Heart left ventricle (tissue), 16 donors: ENCODE measurements at places on chromosomes 3 and 15.

GRCh38 chr3:193945143-193945542 is 190.8 kb upstream of the HES1 start:
- no peaks in the 10 kb centered on the region for H3K4me1 ChIP-seq
- no peaks in the 10 kb centered on the region for H3K27me3 ChIP-seq
- DNase-seq: no peak
- H3K36me3 ChIP-seq: no peaks in the 10 kb centered on the region
- no peak overlapping the region for H3K4me3 ChIP-seq

DNA sequence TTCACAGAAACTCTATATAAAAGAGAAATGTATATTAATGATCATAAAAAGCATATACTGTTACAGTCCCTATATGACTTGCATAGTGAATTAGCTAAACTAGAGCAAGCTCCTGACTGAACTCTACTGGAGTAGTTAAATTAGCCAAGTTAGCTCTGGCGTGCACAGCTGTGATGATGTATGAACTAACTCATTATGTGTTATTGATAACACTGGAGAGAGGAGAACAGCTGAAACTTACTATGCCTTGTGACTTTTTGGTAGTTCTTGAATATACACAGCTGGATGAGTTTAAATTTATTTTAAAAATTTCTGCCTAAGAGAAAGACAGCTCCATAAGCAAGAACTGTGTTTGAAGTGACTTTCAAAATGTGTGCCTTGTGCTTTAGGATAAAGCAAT is 8.1 kb downstream of the TIPARP start:
- no peak overlapping the region for H3K4me3 ChIP-seq
- H3K36me3 ChIP-seq: peaks cover 23% of the 10 kb centered on the region
- peaks cover 77% of the 10 kb centered on the region for H3K4me1 ChIP-seq
- H3K27me3 ChIP-seq: no peaks in the 10 kb centered on the region
- DNase-seq: no peak

DNA sequence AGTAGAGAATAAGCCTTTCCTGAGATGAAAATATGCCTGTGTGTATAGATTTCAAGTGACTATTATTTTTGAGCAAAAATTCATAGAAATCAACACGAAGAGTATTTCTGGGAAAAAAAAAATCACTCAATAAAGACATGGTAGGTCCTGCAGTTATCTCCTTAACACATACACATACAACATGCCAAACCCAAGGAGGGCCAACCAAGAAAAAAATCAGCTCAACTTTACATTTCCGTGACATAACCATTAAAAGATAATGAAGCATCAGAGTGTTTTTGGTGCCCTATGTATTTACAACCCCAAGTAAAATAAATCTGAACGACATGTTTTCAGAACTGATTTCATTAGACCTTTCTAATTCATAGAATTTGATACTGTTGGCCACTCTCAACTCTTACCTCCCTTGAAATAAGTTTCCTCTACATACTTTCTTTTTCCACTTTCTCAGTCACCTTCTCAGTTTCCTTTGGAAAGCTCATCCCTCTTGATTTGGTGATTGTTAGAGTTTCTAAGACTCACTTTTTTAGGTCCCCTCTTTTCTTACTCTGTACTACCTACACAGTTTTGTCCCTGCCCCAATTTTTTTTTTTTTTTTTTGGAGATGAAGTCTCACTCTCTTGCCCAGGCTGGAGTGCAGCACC is 162.3 kb downstream of the TBL1XR1 start:
- peaks cover 79% of the 10 kb centered on the region for H3K36me3 ChIP-seq
- no peaks in the 10 kb centered on the region for H3K4me1 ChIP-seq
- no peak for DNase-seq
- H3K27me3 ChIP-seq: no peaks in the 10 kb centered on the region
- no peak overlapping the region for H3K4me3 ChIP-seq

- no peak for DNase-seq
- no peaks in the 10 kb centered on the region for H3K27me3 ChIP-seq
- no peak overlapping the region for H3K4me3 ChIP-seq
- no peaks in the 10 kb centered on the region for H3K36me3 ChIP-seq
Observed at GRCh38 chr3:37826502-37826901, 35.2 kb upstream of the CTDSPL start.

DNA sequence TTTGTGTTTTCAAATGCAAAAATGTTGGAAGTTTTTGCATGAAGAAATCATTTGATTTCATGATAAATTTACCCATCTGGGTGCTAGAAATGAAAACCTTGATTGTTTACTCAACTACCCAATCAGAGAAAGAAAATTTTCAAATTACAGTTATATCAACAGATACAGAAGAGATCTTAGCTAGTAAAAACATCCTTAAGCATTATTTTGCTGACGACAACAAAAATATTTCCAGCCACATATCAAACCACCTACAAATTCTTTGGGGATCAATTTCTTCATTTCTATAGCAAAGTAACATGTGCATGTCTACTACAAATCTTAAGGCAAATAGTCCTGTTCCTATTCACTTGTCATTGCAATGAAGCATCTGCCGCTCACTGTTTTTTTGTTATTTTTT is 530.3 kb downstream of the ZIC1 start:
- H3K27ac ChIP-seq: no peak overlapping the region
- H3K36me3 ChIP-seq: no peaks in the 10 kb centered on the region
- no peaks in the 10 kb centered on the region for H3K4me1 ChIP-seq
- DNase-seq: no peak
- no peaks in the 10 kb centered on the region for H3K27me3 ChIP-seq
- H3K4me3 ChIP-seq: no peak overlapping the region

DNA sequence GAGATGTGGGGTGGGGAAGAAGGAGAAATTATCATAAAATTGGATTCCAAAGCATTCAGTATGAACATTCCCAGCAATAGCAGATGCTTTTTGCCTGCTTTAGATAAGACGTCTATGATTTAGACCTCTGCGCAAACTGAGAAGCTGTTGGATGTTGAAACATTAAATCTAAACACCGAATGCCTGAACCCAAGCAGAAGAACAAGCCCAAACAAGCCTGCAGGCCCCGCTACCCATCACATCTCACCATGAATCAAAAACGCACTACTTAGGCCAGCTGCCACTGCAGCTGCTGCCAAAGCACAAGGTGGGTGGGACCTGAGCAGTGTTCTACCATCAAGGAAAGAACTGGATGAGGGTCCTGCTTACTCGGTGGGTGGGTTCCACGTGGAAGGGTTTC is 24.4 kb upstream of the THBS1 start:
- H3K4me3 ChIP-seq: no peak overlapping the region
- no peaks in the 10 kb centered on the region for H3K36me3 ChIP-seq
- no peaks in the 10 kb centered on the region for H3K4me1 ChIP-seq
- no peak for DNase-seq

- H3K27me3 ChIP-seq: no peaks in the 10 kb centered on the region
- peak overlapping the region; percentile 84 for H3K4me3 ChIP-seq
- no peak for DNase-seq
- peaks cover 3% of the 10 kb centered on the region for H3K4me1 ChIP-seq
- peak overlapping the region; percentile 83 for H3K27ac ChIP-seq
Observed at GRCh38 chr3:138593488-138594149, 441 bp downstream of the CEP70 start.

DNA sequence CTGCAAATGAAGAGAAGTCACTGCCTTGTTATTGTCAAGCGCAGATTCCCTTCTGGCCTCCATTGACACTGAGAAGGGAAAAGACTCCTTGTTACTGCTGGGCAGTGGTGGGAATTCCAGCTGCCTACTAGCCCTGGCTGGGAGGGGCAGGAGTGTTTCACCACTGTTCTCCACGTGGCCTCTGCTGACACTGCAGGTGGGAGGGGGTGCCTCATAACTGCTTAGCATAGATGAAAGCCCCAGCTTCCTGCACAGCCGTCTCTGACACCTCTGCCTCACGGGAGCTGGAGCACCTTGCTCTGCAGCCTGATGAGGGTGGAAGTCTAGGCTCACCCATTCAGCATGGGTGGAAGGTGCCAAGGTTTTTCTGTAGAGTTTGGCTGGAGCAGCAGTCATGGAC is 52.1 kb downstream of the TM2D3 start:
- H3K4me3 ChIP-seq: no peak overlapping the region
- peak; percentile 9 for DNase-seq
- no peak overlapping the region for H3K27ac ChIP-seq
- H3K4me1 ChIP-seq: no peaks in the 10 kb centered on the region
- H3K27me3 ChIP-seq: no peaks in the 10 kb centered on the region

DNA sequence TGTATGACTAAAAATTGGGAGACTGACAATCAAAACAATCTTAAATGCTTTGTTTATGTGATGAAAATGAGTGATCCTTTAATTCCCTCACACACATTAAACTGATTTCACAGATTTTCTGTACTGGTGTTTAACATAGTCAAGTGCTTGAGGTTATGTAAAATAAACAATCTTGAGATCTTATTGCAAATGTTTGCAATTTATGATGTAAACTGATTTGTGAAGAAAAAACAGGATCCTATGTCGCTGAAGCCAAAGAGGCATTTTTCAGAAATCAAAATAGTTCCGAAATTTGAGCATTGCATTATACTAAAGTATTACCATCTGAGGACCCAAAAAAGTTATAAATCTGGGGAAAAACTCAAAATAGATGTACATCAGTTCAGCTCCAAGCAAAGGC is 12.7 kb downstream of the SHOX2 start:
- H3K4me3 ChIP-seq: no peak overlapping the region
- H3K27ac ChIP-seq: no peak overlapping the region
- peaks cover 48% of the 10 kb centered on the region for H3K27me3 ChIP-seq
- peaks cover 21% of the 10 kb centered on the region for H3K4me1 ChIP-seq
- no peaks in the 10 kb centered on the region for H3K36me3 ChIP-seq

DNA sequence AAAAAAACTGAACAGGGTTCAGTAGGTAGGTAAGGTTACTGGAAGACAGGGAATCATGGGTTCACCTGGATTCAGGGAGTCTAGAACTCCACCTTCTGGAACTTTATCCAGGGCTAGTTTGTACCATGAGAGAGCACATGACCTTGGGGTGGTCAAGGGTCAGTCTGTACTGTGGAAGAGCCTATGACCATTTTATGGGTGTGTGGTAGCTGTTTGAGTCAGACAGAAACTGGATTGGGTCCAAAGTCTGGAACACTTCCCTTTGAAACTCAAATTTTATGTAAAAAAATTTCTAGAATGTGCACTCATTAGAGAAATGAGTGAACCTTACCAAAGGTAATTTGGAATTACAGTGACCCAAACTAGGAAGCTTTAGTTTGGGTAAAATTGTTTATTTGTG is 486.0 kb upstream of the AGTR1 start:
- H3K27ac ChIP-seq: no peak overlapping the region
- H3K4me3 ChIP-seq: no peak overlapping the region
- no peak for DNase-seq
- H3K36me3 ChIP-seq: no peaks in the 10 kb centered on the region

GRCh38 chr15:44468709-44469385 is 41.4 kb downstream of the CTDSPL2 start:
- H3K36me3 ChIP-seq: peaks cover 21% of the 10 kb centered on the region
- H3K4me3 ChIP-seq: no peak overlapping the region
- H3K27ac ChIP-seq: no peak overlapping the region
- H3K27me3 ChIP-seq: no peaks in the 10 kb centered on the region

GRCh38 chr3:10315771-10316344 is 5.1 kb downstream of the SEC13 start:
- no peak for DNase-seq
- no peak overlapping the region for H3K4me3 ChIP-seq
- H3K27ac ChIP-seq: no peak overlapping the region
- no peaks in the 10 kb centered on the region for H3K27me3 ChIP-seq

DNA sequence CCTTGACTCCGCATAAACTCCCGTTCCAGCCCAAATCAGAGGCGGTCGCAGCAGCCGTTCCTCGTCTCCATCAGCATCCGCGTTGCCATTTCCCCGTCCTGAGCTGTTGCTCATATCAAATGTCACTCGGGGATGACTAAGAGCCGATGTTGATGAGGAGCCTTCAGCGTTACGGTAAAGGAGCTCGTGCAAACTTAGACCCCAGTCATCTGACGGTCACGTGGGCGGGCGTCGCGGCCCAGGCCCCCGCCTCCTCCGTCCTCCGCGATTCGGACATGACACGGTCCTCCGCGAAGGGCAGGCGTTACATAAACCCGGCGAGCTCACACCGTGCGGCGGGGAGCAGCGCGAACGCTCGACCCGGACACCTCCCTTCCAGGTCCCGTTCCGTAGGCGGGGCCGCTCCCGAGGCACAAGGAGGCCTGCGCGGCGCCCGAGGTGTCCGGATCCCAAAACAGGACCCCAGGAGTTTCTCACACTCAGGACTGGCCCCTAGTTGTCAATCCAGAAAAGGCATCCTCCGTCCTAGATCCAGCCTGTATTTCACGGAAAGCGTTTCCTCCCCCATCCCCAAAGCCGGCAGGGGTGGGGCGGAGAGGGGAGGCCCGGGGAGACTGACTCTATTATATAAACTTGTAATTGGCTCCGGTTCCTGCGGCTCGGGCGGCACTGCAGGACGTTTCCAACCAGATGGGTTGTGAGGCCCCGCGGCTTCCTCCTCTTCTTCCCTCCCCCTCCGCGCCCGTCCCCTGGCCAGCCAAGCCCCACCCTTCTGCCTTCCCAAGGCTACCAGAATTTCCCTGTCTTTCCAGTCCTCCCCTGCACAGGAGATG is 100.0 kb upstream of the IGF1R start:
- H3K36me3 ChIP-seq: no peaks in the 10 kb centered on the region
- H3K27ac ChIP-seq: peak overlapping the region; percentile 77
- H3K4me1 ChIP-seq: peaks cover 13% of the 10 kb centered on the region
- peaks cover 24% of the 10 kb centered on the region for H3K27me3 ChIP-seq

DNA sequence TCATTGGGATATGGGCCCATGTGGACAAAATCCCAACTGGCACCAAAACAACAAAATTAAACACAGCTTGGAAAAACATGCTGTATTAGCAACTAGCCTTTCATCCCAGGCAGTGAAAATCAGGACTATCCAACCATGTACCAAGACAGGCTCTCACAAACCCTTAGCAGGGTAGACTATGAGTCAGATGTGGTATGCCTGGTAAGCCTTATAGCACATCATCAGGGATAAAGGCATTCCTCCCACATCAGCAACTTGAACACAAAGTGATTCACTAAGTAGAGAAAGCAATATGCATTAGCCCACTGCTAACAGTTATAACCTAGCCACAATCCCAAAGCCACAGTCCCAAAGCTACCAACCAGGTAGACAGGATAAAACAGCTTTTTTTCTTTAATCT is 8.0 kb downstream of the CEP152 start:
- H3K27me3 ChIP-seq: no peaks in the 10 kb centered on the region
- no peak overlapping the region for H3K4me3 ChIP-seq

- no peaks in the 10 kb centered on the region for H3K4me1 ChIP-seq
- H3K27me3 ChIP-seq: no peaks in the 10 kb centered on the region
- H3K27ac ChIP-seq: no peak overlapping the region
Observed at GRCh38 chr15:70234256-70234905, 136.7 kb upstream of the TLE3 start.

- no peak overlapping the region for H3K27ac ChIP-seq
- H3K4me3 ChIP-seq: no peak overlapping the region
- H3K4me1 ChIP-seq: no peaks in the 10 kb centered on the region
- H3K27me3 ChIP-seq: no peaks in the 10 kb centered on the region
Observed at GRCh38 chr3:194185221-194185620, 49.3 kb downstream of the HES1 start.
